ENCODE measurements at places on chromosomes 2 and 18. TPM values are rescaled to one million over a fixed set of nuclear protein-coding genes. Genes with fewer than 3 reads are reported as not detected.

DNA sequence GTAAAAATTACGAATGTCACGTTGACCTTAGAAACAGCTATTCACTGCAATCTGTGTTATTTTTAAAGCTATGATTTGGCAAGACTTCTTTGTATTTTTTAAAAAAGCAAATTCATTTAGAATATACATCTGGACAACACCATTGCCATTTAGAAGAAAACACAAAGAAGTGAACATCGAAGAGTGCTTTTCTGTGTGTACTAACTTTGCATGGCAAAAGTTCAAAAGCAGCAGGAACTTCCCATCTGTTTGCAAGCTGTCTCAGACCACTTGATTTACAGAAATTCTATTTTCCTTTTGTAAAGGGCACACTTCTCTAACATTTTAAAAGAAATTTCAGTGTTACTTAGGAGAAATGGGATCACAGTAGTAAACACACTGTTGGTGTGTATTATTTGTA, 145.9 kb downstream of the CALCRL start:
- DNase-seq = peak; percentile 74

DNA sequence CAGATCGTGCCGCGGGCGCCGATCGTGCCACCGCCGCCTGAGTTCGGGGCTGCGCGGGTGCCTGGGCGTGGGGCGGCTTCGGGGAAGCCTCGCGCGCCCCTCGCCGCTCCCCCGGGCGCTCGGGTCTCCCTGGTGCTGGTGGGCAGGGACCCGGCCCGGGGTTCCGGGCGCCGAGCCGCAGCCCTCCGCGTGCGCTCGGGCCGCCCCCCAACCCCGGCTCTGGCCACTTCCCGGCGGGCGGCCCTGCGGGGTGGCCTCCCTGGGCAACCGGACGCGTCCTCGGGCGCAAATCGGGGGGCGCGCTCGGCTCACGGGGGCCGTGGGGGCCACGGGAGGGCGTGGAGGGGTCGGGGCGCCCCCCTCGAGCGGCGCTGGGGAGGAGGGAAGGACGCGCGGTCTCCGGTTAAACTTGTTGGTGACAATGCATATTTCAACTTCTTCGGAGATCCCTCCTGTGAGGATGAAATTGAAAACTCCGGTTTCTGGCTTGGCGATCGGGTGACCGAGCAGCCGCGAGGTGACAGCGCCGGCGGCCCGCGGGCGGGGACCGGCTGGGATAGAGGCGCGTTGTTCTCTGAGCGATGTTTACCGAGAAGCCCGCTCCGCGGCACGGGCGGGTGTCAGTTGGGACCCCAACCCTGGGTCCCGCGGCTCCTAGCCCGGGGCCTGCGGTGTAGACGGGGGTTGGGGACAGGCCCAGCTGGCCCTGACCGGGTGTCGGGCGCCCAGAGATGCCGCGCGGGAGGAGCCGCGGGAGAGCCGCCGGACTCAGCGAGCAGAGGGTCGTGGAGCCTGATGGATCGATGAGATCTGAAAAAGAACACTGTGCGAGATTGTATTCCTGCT, 676 bp downstream of the SH3BP4 start:
- DNase-seq = no peak

DNA sequence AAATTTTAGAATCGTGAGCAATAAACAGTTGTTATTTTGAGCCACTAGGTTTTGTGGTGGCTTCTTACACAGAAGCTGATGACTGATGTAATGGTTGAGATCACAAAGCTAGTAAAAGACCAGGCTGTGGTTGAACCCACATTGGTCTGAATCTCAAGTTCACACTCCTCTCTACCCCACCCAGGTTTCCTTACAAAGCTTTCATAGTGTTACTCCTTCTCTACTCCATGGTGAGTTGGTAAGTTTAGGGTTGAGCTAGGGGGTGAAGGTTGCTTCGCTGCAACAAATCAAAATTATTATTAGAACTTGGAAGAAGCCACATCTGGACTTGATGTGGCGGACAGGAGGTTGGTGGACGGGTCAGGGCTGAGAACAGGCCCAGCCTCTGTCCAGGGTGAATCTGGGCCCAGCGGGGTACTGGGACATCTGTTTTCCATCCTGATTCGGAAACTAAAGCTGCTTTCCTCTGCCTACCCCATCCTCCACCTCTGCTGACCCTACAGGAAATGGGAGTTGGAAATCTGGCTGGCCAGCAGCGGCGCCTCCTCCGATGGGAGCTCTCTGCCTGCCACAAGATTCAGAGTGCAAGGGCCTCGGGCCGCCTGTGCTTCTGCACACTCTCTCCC, 86.3 kb downstream of the ZFP36L2 start:
- DNase-seq = peak; percentile 51

DNA sequence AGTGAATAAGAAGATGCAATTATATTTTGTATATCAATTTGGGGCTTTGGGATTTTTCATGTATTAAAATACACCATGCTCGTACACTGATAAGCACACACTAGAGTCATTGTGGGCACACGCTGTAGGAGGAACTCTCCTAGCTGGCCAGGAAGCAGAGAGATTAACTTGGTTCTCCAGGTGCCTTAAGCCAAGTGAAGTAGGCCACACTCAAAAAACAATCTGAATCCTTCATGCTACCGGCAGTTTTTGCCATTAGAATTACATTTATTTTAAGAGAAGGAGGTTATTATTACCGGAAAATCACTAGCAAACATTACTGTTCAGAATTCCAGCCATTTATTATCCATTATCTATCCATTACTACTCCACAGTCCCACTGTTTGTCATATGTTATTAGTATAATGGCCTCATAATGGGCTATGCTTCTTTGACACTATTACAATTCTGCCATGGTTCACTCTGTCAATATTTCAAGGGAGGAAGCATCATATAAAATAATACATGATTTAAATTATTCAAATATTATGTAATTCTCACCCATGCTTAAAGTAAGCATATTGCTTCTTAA, 214.4 kb downstream of the L3MBTL4 start:
- DNase-seq = no peak

DNA sequence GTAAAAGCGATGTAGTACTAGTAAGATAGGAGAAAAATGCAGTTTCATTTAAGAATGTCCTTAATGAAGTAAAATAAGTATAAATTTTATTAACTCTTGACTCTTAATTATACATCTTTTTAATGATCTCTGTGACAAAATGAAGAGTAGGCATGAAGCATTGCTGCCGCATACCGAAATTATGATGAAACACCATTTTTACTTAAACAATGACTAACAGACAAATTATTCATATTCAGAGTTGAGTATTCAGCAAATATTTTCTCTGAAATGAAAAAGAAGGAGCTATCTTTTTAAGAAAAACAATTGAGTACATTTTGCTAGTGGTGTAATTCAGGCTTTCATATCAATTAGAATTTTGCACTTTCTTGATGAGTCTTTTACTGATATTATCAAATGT, 150.6 kb upstream of the DOCK10 start:
- DNase-seq = peak; percentile 52

The FTCDNL1 gene
- 3.6 TPM for total RNA-seq
